ENCODE measurements at places on chromosomes 6 and 20.

GRCh38 chr6:158503846-158504245, 56.0 kb upstream of the TMEM181 start:
- DNase-seq, result no peak

DNA sequence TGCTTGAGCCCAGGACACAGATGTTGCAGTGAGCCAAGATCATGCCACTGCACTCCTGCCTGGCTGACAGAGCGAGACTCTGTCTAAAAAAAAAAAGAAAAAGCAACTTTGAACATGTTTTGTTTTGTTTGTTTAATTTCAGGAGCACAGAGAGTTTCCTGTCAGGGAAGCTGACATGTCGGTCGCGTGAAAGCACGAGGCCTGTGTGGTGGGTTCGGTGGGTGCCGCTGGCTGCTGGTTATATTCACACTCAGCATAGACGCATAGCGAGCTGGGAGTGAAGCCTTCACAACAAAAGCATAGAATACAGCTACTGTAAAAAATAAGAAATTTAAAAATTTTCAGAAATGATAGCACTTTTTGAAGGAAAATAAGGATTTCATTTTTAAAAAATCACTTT, 14.5 kb downstream of the MTG2 start:
- DNase-seq, result no peak

- no peak for DNase-seq
Measured at GRCh38 chr6:1395506-1395905, 6.1 kb downstream of the FOXF2 start.

DNA sequence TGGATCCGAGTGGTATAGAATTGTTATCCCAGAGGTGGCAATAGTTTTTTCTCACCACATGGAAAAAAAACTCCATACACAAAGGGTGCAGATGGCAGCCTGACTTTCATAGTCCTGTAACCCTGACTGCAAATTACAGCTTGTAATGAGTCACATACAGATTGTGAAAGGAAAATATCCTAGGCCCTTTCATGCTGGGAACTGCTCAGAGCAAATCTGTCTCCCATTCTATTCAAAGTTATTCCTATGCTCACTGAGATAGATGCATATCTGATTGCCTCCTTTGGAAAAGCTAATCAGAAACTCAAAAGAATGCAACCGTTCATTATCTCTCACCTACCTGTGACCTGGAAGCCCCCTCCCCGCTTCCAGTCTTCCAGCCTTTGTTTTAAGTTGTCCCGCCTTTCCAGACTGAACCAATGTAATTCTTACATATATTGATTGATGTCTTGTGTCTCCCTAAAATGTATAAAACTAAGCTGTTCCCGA, 108.7 kb upstream of the MAP3K4 start:
- DNase-seq, result no peak

DNA sequence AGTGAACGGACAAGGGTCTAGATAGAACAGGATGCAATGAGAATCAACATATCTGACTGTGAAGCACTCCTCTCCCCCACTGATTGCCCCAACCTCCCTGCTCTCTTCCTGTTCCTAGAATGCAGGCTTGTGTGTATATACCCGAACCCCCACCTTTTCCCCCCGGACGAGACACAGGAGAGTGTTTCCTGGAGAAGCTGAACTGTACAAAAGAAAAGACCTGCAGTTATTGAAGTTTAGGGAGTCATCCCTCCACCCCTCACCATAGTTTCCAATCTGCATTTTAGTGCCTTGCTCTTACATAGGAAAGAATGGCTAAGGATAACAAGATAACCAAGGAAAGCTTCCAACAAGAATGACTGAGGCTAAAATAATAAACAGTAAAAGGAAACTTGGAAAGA, 55.5 kb upstream of the PDE10A start:
- DNase-seq, result no peak

- DNase-seq, result no peak
Measured at GRCh38 chr6:97198046-97198565, 84.9 kb downstream of the MMS22L start.

DNA sequence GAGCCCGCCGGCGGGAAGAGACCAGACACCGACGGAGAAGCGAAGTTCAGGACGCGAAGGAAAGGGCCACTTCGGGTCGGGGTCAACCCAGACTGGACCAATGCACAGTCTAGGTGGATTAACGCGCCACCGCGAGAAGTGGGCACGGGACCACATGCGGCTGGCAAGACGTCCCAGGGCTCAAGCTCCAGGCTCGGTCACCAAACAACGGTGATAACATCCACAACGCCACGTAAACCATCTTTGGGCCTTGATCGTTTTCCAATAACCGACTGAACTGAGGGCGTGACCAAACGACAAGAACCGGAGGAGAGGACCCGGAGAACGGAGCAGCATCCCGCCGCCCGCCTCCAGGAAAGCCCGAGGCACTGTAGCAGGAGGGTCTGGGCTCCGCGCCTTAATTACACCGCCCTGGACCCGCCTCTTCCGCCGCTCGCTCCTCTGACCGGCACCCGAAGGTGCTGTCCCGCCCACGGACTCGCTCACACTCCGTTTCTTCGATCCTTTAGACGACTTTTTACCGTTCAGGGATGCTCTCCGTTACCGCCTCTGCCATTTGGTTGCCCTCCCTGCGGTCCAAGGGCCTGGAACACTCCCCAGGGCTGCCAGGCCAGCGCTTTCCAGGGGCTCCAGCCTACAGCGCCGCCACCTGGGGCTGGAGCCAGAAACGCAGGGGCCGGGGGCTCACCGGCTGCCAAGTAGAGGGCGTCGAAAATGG, 44.1 kb downstream of the DPPA5 start:
- peak; percentile 13 for DNase-seq

GRCh38 chr6:167442796-167443680, 118.2 kb downstream of the TTLL2 start:
- no peak for DNase-seq

DNA sequence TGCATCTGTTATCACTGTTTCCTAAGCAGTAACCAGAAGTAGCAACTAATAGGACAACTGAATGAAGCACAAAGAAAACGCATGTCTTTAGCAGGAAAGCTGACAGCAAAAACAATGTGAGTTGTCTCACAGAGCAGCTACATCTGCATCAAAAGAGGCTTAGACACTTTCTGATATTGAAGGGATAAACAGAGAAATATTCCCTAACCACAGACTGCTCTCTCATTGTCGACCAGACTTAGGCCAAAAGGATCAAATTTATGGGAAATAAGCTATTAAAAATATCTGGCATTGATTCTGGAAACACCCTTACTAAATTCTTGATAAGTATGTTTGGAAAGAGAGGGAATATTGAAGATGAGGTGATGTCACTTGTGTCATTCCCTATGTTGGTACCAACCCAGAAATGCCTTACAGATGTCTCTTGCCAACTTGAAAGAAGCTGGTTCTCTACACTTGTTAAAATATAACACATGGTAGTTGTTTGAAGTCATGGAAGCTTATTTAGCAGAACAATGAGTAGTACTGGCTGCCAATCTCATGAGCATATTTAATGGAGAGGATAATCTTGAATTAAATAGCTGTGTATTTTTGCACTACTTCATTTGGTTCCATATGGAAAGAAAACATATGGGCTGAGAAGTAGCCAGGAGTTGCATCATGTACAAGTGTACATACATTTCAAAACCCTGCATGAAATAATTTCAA, 929.3 kb upstream of the MAN1A1 start:
- no peak for DNase-seq

DNA sequence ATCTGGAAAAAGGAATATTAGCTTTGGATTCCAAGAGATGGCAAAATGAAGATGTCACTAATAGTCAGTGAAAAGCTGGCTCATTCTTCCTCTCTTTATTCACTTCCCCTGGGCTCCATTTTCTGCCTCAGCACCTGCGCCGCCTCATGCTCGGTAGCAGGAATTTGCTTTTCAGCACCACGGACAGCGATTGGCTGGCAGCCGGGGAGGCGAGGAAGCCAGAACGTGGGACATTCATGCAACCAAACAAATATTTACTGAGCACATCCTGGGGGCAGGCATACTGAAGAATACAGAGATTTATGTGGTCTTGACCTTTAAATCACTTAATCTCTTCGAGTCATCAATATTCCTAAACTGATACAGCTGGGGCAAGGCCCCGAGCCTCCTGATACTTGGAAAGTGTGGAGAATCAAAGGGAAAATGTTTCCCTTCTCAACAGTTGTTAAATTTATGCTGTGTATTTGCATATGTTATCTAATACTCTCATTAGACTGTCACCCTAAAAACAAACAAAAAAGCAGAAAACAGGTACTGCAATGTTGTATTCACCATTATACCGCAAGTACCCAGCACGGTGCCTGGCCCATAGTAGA, 12.1 kb upstream of the PDYN start:
- DNase-seq, result peak; percentile 33

DNA sequence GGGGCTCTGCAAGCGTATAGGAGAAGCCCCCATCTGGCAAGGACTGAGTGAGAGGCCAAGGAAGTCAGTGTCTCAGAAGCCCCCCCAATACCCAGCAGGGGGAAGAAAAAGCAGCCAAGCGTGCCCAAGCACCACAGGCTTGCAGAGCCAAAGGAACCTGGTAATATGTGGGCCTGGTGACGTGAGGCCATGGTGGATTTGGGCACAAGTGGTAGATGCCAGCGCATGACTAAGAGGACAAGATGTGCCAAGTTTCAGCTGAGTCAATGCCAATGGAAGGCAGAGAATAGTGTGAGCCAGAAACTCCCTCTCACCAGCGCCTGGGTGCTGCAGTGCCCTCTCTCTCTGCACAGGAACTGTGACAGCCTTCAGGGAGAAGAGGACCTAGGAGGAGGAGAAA, 110.0 kb downstream of the QRSL1 start:
- DNase-seq, result no peak

DNA sequence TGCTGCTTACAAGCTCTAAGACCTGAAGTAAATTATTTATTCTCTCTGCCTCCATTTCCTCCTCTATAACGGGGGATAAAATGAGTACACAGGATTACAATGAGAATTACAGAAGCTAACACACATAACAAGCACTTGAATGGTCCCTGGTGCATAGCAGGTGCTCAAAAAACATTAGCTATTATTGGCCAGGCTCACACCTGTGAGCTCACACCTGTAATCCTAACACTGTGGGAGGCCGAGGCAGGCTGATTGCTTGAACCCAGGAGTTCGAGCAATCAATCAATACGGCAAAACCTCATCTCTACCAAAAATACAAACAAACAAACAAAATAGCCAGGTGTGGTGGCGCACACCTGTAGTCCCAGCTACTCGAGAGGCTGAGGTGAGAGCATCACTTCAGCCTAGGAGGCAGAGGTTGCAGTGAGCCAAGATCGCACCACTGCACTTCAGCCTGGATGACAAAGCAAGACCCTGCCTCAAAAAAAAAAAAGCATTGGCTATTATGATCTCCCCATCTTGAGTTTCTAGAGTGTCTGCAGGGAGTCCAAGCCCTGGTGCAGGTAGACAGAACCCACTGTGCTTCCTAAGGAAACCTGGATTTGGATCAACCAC, 68.1 kb downstream of the PREX1 start:
- DNase-seq, result no peak

GRCh38 chr6:33168639-33169038, 23.6 kb downstream of the COL11A2 start:
- no peak for DNase-seq

DNA sequence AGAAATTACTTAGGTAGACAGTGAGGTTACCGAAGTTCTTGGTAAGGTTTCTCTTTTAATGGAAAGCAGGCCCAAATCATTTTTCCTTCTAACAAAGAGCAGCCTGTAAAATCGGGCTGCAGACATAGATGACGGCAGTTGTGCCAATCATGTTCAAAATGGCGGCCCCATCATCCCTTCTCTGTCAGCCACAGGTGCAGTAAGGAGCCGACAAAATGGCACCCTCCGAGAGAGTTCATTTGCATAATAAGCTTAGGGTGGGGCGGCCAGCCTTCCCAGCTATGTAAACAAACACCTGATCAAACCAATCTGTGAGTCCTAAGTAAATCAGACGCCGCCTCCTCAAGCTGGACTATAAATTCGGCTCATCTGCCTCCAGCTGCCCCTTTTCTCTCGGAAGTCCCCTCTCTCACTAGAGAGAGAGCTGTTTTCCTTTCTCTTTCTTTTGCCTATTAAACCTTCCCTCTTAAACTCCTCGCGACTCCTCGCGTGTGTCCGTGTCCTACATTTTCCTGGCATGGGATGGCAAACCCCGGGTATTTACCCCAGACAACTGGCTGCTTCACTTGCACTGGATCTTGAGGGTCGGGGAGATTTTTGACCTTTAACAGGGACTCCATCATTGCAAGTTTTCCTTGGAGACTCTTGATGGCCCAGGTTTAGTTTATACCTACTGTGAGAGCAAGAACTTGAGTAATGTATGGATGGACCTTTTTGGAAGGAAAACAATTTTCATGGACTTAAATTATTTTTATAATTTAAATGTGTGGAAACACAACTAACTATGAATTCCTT, 8.9 kb upstream of the DDR1 start:
- no peak for DNase-seq

GRCh38 chr6:146090474-146090873, 61.6 kb downstream of the GRM1 start:
- no peak for DNase-seq

DNA sequence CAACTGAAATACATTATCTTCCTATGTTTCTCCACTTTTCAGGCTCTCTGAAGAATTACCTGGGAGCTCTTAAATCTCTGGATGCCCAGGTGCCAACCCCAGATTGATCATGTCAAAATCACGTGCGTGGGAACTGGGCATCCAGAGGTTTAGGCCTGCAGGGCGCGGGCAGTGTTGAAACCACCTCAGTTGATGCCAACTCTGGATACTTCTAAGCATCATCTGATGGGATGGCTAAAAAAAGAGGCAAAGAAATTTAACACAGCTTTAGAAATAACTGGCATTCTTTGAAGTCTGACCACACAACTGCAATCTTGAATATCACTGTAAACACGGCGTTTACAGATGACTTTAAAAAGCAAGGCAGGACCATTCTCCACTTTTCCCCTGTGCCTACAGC, 41.9 kb downstream of the PTGIS start:
- DNase-seq, result no peak

GRCh38 chr6:100451577-100451976, 13.1 kb downstream of the SIM1 start:
- DNase-seq, result no peak

- DNase-seq, result no peak
Measured at GRCh38 chr20:38231531-38232121, 28.9 kb downstream of the KIAA1755 start.

GRCh38 chr6:4420160-4420865, 284.9 kb upstream of the ECI2 start:
- no peak for DNase-seq

- DNase-seq, result no peak
Measured at GRCh38 chr6:113290684-113291083, 566.5 kb upstream of the MARCKS start.

- no peak for DNase-seq
Measured at GRCh38 chr6:109788687-109789086, 97.6 kb downstream of the FIG4 start.

DNA sequence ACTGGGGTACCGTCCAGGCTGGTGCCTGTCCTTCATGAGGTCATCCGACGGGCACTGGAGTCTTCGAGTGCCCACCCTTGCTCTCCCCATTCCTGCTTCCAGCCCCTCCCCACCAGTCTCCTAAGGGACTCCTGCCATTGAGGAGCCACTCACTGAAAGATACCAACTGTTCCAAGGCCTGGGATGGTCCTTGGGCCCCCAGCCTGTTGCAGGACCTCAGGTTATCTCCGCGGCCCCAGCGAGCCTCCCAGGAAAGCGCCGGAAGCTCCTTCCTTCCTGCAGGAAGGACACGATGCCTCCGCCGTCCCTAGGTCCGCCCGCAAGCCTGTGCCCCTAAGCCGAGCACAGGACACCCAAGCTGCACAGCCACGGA, 1.2 kb downstream of the NKAIN4 start:
- DNase-seq, result no peak
